ENCODE measurements at places on chromosomes 16 and 17. TPM values are rescaled to one million over a fixed set of nuclear protein-coding genes. Genes with fewer than 3 reads are reported as not detected.

- DNase-seq, result no peak
Measured at GRCh38 chr17:36933512-36934143, 3.6 kb upstream of the LHX1 start.

DNA sequence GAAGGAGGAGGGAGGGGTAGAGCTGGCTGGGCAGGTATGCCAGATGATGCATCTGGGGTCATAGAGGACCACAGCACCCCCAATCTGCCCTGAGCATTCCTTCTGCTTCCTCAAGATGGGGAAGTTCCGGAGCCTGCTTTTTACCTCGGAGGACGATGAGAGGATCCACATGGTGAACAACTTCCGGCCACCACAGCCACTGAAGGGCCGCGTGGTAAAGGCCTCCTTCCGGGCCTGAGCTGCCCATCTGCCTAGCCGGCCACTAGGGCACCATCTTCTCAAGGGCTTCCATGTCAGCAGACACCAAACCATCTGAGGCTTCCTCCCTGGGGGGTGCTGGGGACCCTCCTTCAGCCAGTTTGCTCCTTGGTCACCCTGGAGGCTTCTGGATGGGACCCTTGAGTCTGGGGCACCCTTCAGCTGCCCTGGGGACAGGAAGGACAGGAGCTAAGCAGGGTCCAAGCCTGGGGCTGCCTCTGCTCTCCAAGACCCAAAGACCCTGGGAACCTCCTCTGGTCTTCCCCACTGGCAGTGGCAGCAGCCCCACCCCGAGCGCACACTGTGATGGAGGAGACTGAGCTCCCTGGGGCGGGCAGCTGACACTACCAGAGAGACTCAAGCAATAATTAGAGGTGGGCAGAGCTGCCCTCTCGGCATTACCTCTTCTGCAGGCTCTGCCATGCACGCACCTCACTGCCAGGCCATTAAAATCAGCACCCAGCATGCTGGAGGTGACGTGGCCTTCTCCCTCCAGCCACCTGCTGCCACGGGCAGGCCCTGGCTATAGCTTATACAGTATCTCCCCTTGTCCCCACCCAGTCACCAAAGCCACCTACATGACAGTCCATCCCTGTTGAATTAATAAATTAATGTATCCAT lies 9.3 kb downstream of the CA7 start:
- no peak for DNase-seq

DNA sequence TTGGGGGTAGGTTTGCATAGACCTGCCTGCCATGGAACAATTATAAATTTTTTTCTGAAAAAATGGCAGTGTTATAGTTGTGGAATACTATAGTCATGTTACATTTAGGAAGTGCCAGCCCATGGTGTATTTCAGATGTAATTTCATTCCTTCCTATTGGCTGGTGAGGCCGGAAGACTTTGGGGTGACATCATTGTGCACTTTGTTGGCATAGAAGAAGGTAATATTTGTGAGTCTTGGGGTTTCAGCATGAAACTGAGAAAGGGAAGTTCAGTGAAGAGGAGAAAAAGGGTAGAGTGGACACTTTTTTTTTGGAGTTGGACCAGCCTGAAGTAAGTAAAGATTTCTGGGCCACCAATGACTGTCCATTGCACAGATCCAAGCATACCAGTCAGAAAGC lies 16.0 kb upstream of the HEATR6 start:
- no peak for DNase-seq

DNA sequence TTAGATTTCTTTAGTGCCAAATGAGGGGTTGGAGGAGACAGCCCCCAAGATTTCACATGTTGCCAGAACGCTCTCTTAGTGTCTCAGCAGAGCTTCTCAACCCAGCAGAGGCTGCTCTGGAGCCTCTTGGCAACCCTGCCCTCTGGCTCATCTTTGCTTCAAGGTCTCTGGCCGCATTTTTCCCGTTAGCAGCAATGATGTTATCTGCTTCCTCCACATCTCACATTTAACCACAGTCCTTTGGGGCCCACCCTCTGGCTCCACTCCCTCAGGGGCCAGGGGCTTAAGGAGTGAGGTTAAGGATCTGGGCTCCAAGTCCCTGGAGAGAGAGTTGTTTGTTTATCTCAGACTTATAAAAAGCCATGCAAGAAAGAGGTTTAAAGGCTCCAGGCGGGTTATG lies 3.3 kb upstream of the XYLT1 start:
- no peak for DNase-seq

Gene EMP2
- not detected for total RNA-seq

GRCh38 chr16:63453261-63453660 lies 1417.0 kb upstream of the CDH8 start:
- no peak for DNase-seq

Gene SEPTIN1
- 343 TPM for total RNA-seq

DNA sequence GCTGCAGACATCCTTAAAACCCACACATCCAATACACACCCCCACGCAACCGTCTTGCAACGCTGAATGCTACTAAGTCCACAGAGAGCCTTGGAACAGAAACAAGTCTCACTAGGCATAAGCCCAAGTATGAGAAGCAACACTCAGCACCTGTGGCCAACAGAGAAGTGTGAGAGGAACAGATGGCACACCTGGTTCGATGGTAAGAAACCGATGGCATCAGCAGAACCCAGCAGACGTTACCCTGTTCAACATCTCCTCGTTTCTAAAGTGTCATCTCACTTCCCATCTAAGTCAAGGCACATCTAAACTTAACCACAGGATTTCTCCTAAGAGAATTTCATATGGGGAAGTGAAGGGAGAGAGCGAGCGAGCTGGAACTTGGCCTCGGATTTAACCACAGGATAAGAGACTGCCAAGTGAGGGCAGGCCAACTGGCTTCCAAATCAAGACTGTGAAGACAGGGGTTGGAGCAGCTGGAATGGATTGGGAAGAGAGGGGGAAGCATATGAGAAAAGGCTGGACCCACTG lies 41.0 kb downstream of the NXPH3 start:
- DNase-seq, result no peak

DNA sequence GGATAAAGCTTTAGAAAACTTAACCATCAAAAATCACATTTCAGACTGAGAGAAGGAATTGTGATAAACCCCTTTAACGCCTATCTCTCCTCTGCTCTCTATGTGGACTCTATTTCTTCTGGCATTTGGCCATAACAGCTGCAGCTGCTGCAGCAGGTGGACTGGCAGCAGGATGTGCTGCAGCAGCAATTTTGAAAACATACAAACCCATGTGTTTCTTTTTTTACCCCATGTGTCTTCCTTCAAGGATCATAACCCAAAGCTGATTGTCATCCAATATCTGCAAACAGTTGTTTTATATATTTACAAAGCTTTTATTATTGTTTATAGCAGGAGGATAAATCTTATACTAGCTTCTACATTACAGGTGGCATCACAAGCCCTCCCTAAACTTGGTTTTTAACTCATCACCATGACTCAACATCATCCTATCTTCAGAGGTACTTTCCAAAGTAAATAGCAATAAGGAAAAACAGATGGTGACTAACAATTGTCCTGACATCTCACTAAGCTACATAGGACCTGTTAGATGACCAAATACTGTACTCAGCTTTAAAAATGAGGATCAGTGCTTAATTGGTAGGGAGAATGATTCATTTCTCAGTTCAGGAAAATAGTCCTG lies 14.5 kb upstream of the KRTAP9-2 start:
- no peak for DNase-seq

- DNase-seq, result no peak
Measured at GRCh38 chr17:56096026-56096810, 57.1 kb upstream of the ANKFN1 start.
